ENCODE measurements at places on chromosomes 1 and 21. TPM values are rescaled to one million over a fixed set of nuclear protein-coding genes. Genes with fewer than 3 reads are reported as not detected.

Gene MAP1LC3C
- 0.65 TPM for total RNA-seq

- H3K27me3 ChIP-seq, result no peaks in the 10 kb centered on the region
- H3K4me3 ChIP-seq, result no peak overlapping the region
- H3K36me3 ChIP-seq, result peaks cover 4% of the 10 kb centered on the region
- no peak for DNase-seq
- peaks cover 22% of the 10 kb centered on the region for H3K4me1 ChIP-seq
Measured at GRCh38 chr1:41513383-41513735, 28.9 kb upstream of the EDN2 start.

DNA sequence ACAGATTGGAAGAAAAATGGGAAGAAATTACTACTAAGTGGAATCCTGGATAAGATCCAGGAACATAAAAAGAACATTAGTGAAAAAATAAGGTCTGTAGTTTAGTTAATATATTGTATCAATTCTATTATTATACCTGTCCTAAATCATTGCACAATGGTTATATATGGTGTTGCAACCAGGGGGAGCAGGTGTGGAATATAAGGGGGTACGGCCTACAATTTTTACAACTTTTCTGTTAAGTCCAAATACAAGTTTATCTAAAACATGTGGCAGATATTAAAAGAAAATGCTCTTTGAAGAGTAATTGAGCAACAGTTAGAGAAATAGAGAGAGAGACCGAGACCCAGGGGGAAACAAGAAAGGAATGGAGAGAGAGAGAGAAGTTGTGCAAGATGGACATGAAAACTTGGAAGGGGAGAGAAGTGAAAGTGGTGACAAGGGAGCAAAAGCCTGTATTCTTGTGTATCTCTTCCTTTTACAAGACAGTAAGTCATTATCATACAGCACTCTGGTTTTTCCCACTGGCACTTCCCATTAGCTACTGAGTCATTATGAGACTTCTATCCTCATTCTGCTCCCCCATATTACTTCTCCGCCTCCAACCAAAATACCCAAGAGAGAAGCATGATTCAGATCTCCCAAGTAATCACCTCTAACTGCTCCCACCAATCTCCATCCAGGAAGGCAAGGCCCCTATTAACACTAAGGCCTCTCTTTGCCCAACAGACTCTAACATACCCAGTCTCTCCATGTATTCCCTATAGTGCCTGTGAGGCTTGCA, 22.3 kb upstream of the TRAF3IP3 start:
- H3K36me3 ChIP-seq, result no peaks in the 10 kb centered on the region
- no peak for DNase-seq
- no peak overlapping the region for H3K4me3 ChIP-seq
- no peaks in the 10 kb centered on the region for H3K4me1 ChIP-seq
- H3K27me3 ChIP-seq, result peaks cover 45% of the 10 kb centered on the region

- H3K27ac ChIP-seq, result no peak overlapping the region
- no peak overlapping the region for H3K4me3 ChIP-seq
- peaks cover 16% of the 10 kb centered on the region for H3K4me1 ChIP-seq
- no peaks in the 10 kb centered on the region for H3K36me3 ChIP-seq
Measured at GRCh38 chr1:240104672-240105071, 13.0 kb downstream of the FMN2 start.

Gene CHRM3
- total RNA-seq, result 0.29 TPM

DNA sequence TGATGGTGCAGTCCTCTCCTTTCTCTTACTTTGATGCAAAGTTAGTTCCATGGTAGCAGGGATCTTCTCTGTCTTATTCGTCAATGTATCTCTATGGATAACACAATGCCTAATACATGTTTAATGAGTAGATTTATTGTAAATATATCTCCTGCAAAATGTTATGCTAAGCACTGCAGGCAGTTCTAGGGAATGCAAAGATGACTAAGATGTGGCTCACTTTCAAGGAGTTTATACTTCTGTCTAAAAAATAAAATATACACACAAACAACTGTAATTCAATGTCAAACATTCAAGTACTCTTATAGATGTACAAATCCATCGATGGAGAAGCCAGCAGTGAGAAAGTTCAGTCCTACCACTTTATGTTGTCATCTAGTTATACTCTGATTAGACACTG, 194.3 kb downstream of the KCTD3 start:
- H3K4me3 ChIP-seq, result no peak overlapping the region
- peaks cover 13% of the 10 kb centered on the region for H3K27me3 ChIP-seq
- no peak overlapping the region for H3K27ac ChIP-seq
- no peaks in the 10 kb centered on the region for H3K4me1 ChIP-seq
- H3K36me3 ChIP-seq, result no peaks in the 10 kb centered on the region

DNA sequence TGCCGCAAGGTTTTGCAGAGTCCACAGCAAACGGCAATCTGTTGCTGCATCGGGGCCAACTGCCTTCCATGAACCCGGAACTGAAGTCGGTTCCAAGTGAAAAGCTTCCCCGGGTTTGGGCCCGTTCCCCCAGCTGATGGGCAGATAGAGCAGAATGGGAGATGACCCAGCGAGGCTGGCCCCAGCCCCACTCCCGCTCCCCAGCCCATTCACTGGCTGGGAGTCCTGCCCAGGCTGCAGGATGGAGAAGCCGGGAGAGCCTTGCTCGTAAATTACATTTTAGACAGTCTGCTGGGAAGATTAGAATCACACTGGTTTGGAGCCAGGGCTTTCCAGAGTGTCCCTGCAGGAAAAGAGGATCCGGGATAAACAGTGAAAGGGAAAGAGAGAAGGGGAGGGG, 31.6 kb upstream of the PAX7 start:
- peaks cover 32% of the 10 kb centered on the region for H3K27me3 ChIP-seq
- H3K36me3 ChIP-seq, result no peaks in the 10 kb centered on the region
- no peak overlapping the region for H3K27ac ChIP-seq
- H3K4me3 ChIP-seq, result no peak overlapping the region
- peak; percentile 77 for DNase-seq

DNA sequence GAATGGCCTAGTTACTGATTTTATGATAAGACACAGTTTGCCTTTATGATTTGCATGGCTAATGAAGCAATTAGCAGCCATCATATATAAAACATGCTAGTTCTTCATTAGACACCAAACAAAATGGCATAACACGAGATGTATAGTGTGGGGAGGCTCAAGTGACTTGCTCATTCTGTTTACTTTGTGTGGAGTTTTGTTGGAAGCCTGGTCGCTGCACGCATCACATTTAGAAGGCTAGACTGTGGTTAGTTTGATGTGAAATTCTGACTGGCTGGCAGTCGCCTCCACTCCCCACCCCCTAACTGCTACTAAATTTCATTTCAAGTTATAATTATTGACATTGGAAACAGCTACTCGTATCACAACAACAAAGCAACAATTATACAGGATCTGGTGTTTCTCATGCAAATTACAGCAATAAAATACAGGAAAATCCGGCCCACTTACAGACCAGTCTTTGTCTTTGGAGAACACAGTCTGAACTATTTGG, 356.1 kb downstream of the LMO4 start:
- no peak for DNase-seq
- H3K4me3 ChIP-seq, result no peak overlapping the region
- no peaks in the 10 kb centered on the region for H3K36me3 ChIP-seq
- peaks cover 9% of the 10 kb centered on the region for H3K4me1 ChIP-seq
- no peaks in the 10 kb centered on the region for H3K27me3 ChIP-seq

- H3K27ac ChIP-seq, result no peak overlapping the region
- no peak overlapping the region for H3K4me3 ChIP-seq
- H3K4me1 ChIP-seq, result peaks cover 10% of the 10 kb centered on the region
- peaks cover 26% of the 10 kb centered on the region for H3K27me3 ChIP-seq
Measured at GRCh38 chr1:7050751-7051665, 265.8 kb downstream of the CAMTA1 start.

DNA sequence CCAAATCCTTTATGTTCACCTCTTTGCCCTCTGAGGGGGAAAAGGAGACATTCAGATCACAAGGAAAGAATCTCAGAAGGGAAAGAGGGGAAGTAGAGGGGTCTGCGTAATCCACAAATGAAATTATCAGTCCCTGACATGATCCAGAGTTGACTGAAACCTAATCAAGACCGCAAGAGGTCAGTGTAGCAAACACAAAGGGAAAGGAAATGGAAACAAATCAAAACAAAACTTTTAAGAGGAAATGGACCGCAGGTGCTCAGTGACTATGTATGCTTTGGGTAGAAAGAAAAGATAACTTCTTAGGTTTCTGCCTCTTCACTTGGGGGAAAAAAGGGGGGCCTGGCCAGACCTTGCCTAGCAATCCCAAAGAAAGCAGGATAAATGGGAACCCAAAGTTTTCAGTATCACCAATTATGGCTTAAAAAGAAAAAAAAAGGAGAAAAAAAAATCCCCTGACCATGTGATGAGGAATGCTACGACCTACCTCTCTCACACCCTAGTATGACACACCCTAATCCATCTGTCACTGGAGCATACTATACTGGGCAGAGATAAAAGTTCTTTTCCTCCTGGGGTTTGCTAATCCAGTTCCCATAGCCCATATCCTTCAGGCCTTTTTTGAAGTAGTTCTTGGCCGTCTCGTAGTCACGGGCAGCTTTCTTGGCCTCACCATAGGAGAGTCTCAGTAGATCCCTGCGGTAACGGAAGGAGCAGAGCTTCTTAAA, 16.9 kb downstream of the CHRNB2 start:
- no peaks in the 10 kb centered on the region for H3K27me3 ChIP-seq
- peak overlapping the region; percentile 72 for H3K27ac ChIP-seq
- peaks cover 14% of the 10 kb centered on the region for H3K4me1 ChIP-seq
- no peak for DNase-seq
- peaks cover 75% of the 10 kb centered on the region for H3K36me3 ChIP-seq

- no peak for DNase-seq
- H3K27me3 ChIP-seq, result no peaks in the 10 kb centered on the region
- H3K27ac ChIP-seq, result no peak overlapping the region
- H3K36me3 ChIP-seq, result peaks cover 3% of the 10 kb centered on the region
- H3K4me1 ChIP-seq, result no peaks in the 10 kb centered on the region
- no peak overlapping the region for H3K4me3 ChIP-seq
Measured at GRCh38 chr1:40299366-40300248, 17.5 kb downstream of the COL9A2 start.

DNA sequence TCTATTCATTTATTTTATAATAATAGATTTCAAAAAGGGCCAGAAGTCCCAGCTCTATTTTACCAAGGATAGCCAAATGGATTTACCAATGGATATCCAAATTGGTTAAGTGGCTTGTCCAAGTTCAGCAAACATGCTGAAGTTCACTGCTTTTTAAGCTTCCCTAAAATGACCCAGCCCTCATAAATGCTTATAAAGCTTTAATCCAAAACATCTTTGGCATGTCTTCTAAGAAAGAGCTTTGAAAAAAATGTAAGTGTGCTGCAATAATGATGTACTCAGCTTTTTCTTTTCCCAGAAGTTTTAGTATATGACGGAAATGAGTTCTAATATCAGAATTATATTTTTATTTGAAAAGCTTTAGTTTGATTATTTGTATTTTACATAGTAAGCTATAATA, 451.5 kb upstream of the ADAMTS5 start:
- no peaks in the 10 kb centered on the region for H3K27me3 ChIP-seq
- no peak overlapping the region for H3K4me3 ChIP-seq
- H3K36me3 ChIP-seq, result no peaks in the 10 kb centered on the region
- peaks cover 22% of the 10 kb centered on the region for H3K4me1 ChIP-seq
- H3K27ac ChIP-seq, result no peak overlapping the region

GRCh38 chr1:213782941-213783672, 204.7 kb upstream of the PROX1 start:
- H3K27ac ChIP-seq, result no peak overlapping the region
- H3K27me3 ChIP-seq, result peaks cover 8% of the 10 kb centered on the region
- H3K36me3 ChIP-seq, result no peaks in the 10 kb centered on the region
- H3K4me3 ChIP-seq, result no peak overlapping the region
- H3K4me1 ChIP-seq, result no peaks in the 10 kb centered on the region
- no peak for DNase-seq

Gene CNKSR1
- total RNA-seq, result 0.80 TPM
